ENCODE measurements at places on chromosomes 1 and 21. TPM values are rescaled to one million over a fixed set of nuclear protein-coding genes. Genes with fewer than 3 reads are reported as not detected.

The HIVEP3 gene
- 4.9 TPM for total RNA-seq

The CASP9 gene
- total RNA-seq = 16.0 TPM

The CHODL gene
- total RNA-seq = under 0.01 TPM

The GJA5 gene
- not detected for total RNA-seq

The TP73 gene
- not detected for total RNA-seq

The MROH7 gene
- total RNA-seq = 0.13 TPM

Measured in mesangial cell (primary cell).